ENCODE measurements at places on chromosomes 3 and 15.

DNA sequence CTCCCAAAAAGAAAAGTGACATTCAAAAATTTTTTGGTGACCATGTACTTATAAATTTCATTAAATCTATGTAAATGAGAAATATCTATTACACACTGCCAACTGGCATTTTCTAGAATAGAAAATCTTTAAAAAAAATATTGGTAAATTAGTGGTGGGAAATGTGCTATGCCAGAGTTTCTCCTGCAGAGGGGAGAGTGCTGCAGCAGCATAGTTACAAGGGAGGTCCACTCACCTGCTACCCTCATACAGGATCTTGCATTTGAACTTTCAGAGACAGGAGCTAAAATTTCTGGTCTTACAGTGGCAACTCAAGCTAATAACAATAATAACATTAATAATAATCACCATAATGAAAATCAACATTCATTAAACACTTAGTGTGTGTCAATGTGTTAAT, 459.6 kb downstream of the NSUN3 start:
- DNase-seq, result no peak
- no peaks in the 10 kb centered on the region for H3K27me3 ChIP-seq
- H3K4me3 ChIP-seq, result no peak overlapping the region
- H3K4me1 ChIP-seq, result no peaks in the 10 kb centered on the region
- H3K36me3 ChIP-seq, result no peaks in the 10 kb centered on the region
- H3K27ac ChIP-seq, result no peak overlapping the region

DNA sequence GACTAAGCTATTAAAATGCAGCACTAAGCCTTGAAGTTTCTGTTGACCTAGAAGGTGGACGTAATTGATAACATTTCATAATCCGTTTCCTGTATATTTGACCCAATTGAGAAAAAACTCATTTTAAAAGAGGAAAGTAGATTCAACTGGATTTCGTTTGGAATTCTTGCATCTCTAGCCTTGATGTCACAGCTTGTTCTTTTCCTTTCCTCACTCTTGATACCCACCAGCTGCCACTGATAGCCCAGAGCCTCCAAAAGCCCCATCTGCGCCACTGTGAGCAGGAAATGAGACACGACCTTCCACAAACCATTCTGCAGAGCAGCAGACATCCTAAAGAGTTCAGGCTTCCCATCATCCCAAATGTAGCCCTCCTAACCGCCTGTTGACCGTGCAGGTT, 61.8 kb downstream of the FOXB1 start:
- H3K27me3 ChIP-seq, result no peaks in the 10 kb centered on the region
- no peak for DNase-seq
- H3K4me3 ChIP-seq, result no peak overlapping the region
- no peaks in the 10 kb centered on the region for H3K36me3 ChIP-seq

DNA sequence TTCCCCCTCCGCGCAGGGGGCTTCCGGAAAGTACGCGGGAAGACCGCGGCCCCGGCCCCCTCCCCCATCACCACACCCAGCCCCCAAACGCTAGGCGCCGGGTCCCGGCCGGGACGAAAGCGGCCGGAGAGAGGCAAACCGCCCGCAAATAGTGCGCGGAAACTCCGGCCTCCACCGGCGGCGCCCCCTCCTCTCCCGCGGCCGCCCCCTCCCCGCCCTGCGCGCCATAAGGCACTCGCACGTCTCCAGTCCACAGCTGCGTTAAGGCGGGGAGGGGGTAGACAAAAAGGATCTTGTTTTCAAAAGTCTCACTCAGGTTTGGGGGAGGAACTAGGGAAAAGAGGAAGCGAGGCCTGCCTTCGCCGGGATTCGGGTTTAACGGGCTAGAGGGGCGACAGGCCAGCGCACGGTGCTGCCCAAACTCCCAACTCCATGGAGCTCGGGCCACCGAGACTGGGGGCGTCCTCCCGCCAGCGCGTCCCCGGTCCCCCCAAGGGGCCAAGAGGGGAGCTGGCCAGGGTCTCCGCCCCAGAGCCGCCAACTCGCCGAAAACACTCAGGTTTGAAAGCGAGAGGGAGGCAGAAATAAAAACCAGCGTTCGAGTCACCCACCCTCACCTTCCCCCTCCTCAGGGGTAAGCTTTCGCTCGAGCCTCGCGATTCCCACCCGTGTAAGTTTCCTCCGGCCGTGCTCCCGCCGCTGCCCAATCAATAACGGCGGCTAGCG, 1.8 kb downstream of the ANP32A start:
- DNase-seq, result no peak
- no peaks in the 10 kb centered on the region for H3K36me3 ChIP-seq
- H3K27me3 ChIP-seq, result no peaks in the 10 kb centered on the region
- H3K4me3 ChIP-seq, result peak overlapping the region; percentile 94

GRCh38 chr3:36482256-36482655, 102.0 kb downstream of the STAC start:
- H3K27ac ChIP-seq, result no peak overlapping the region
- no peak for DNase-seq
- no peaks in the 10 kb centered on the region for H3K27me3 ChIP-seq

GRCh38 chr3:46080124-46080968, 53.1 kb upstream of the XCR1 start:
- H3K27me3 ChIP-seq, result no peaks in the 10 kb centered on the region
- H3K27ac ChIP-seq, result no peak overlapping the region
- H3K4me1 ChIP-seq, result no peaks in the 10 kb centered on the region
- no peaks in the 10 kb centered on the region for H3K36me3 ChIP-seq
- no peak overlapping the region for H3K4me3 ChIP-seq

DNA sequence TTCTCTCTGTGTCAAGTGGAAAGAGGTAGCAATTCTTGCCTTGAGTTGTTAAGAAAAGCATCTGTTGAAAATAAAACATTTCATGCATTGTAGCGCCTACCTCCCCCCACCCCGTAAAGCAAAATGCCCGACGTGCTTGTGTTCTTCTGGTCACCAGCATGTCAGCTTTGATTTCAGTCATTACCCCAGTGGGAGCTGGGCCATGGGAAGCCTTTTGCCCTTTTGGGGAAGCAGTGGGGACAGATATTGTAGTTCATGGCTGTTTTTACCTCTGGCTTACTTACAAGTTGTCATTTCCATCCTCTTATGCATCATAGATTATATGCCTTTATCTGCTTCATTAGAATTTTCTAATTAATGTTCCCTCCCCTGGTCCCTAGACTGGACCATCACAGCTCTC, 328.7 kb downstream of the RYR3 start:
- no peaks in the 10 kb centered on the region for H3K4me1 ChIP-seq
- H3K27ac ChIP-seq, result no peak overlapping the region
- H3K36me3 ChIP-seq, result no peaks in the 10 kb centered on the region
- H3K27me3 ChIP-seq, result peaks cover 42% of the 10 kb centered on the region
- no peak overlapping the region for H3K4me3 ChIP-seq

GRCh38 chr3:142319912-142320311, 94.5 kb upstream of the GK5 start:
- no peaks in the 10 kb centered on the region for H3K36me3 ChIP-seq
- no peak overlapping the region for H3K4me3 ChIP-seq
- no peaks in the 10 kb centered on the region for H3K27me3 ChIP-seq
- no peaks in the 10 kb centered on the region for H3K4me1 ChIP-seq

GRCh38 chr15:69794645-69795469, 302.9 kb downstream of the TLE3 start:
- H3K36me3 ChIP-seq, result no peaks in the 10 kb centered on the region
- H3K27me3 ChIP-seq, result no peaks in the 10 kb centered on the region
- peaks cover 2% of the 10 kb centered on the region for H3K4me1 ChIP-seq
- DNase-seq, result no peak
- H3K4me3 ChIP-seq, result no peak overlapping the region
- H3K27ac ChIP-seq, result no peak overlapping the region

DNA sequence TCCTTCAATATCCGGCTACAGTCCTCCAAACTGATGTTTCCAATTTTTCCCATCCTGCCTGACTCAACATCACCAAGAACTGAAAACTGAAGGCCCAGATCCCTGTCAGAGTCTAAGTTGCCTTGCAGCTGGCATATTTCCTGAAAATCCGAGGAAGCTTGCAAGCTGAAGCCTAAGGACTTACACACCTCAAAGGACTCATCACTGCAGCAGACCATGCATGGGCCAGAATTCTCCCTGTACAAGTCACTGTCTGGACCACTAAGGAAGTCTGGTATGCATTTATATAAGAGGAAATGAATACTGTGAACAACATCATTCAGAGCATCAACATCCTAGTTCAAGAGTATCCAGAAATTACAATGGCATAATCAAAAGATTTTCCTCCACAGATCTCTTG, 548.8 kb upstream of the MDFIC2 start:
- DNase-seq, result no peak
- H3K4me3 ChIP-seq, result no peak overlapping the region
- no peaks in the 10 kb centered on the region for H3K36me3 ChIP-seq
- H3K4me1 ChIP-seq, result no peaks in the 10 kb centered on the region
- no peak overlapping the region for H3K27ac ChIP-seq

Measured in Panc1 (cell line).